ENCODE measurements at places on chromosomes 4 and X.

DNA sequence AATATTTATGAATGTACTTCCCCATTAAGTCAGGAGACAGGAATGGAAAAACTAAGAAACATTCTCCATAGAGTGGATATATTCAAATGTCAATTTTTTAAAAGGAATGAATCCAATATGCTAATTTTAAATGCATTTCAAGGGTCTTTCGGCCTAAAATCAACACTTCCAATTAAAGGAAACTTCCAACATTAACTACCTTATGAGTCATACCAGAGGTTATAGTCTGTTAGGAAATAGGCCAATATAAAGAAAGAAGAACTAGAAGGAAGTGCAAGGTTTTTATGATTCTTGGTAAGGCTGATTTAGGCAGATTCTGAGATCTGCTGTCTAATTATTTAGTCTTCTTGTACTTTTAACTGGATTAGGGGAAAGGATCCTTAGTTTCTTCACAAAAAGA lies 260.1 kb upstream of the EDNRA start:
- no peak for DNase-seq

DNA sequence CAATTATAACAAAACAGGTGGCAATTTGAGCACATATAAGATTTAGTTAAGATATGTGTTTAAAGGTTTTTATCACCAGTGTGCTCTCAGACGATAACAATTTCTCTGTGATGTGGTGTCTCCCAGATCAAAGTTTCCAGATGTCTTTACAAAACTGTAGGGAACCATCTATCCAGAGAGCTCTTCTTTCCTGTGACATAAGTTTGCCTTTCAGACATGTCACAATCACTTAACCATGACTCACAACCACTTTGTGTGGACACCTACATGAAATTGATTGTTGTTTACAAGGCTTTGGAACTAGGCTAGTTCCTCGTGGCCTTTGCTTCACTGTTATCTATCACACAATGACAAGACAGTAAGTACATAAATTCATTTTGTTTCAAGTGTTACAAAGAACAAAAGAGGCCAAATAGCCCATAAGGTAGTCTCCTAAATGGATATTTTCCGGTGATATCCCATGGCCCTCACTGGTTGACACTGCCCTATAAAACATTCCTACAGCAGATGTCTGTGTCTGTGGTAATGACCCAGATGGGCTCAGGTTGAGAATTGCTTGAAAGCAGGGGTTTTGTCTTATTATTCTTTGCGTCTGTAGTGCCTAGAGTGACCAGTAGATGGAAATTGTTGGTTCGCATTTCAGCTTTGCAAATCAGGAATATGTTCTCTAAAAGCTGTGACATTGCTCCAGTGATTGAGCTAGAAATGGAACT lies 297.8 kb upstream of the FAM241A start:
- DNase-seq, result no peak

DNA sequence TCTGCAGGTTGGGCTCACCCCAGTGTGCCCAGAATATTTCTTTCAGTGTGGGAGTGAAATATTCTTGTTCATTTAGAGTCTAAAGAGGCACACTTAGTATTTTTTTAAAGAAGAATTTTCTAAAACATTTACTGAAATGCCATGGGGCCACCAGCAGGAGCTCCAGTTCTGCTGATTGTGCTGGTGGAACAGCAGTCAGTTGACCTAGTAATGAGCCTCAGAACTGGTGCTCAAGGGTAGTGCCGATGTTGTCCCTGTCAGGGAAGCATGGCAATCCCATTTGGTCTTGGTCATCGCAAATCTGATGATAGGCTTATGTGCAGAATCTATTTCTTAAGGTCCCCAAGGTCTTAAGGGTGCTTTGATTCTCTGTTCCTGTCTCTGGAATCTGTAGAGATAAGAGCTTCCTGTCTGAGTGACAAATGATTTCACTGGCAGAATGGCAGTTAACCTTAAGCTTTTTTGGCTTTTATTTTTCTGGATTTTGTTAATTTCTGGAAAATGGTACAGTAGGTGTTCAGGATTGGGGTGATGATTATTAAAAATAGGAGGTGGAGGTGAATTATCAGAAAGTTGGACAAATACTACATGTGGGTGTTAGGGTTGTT lies 31.3 kb downstream of the JADE1 start:
- no peak for DNase-seq

DNA sequence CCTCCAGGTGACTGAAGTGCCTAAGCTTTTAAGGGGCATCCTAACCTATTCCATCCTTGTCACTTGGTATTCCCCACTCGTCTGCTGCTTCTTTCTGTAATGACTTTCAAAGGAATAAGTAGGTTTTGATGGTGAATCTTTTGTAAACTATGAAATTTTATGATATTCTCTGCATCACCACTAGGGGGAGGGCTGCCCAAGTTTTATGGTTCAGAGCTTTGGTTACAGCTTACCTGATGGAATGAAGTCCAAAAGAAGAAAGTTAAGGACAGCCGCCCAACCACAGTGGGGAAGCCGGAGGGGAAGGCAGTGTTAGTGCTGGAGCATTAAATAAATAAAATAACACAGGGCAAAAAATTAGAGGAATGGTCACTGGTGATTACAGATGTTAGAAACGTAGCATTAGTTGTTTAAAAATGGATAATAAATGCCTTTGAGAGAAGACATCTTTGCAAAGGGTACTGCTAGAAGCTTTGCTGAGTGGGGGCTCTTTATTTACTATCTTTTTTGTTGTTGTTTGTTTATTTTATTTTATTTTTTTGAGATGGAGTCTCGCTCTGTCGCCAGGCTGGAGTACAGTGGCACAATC lies 204.9 kb downstream of the GBA3 start:
- DNase-seq, result no peak

GRCh38 chr4:140227286-140227685 lies 73.3 kb upstream of the MAML3 start:
- DNase-seq, result no peak

DNA sequence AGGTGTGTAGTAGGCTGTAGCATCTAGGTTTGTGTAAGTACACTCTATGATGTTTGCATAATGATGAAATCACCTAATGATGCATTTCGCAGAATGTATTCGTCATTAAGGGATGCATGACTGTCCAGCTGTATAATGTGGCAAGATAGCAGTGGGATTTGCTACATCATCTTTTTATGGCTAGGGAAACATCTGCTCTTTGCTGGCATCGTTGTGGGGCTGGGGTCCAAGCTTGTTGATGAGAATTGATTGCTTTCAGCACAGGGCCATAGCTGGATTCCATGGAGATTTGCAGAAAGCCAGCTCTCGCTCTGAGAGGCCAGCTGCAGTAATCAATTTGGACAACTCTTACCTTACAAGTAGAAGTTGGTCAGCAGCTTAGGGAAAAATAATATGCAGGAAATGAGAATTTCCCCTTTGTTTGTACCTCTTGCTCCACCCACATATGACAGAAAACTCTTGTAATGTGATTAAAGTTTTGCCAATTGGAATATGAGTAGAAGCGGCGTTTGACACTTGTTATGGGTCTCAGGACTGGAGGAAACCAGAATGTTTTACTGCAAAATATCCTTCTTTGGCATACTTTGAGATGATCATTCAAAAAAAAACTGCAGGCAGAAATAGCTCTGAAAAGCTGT lies 310.5 kb downstream of the RAPGEF2 start:
- no peak for DNase-seq

GRCh38 chrX:11426712-11427452 lies 133.7 kb downstream of the AMELX start:
- no peak for DNase-seq

- DNase-seq, result no peak
These were observed 79.4 kb upstream of the TNIP3 start for GRCh38 chr4:121243485-121243884.

DNA sequence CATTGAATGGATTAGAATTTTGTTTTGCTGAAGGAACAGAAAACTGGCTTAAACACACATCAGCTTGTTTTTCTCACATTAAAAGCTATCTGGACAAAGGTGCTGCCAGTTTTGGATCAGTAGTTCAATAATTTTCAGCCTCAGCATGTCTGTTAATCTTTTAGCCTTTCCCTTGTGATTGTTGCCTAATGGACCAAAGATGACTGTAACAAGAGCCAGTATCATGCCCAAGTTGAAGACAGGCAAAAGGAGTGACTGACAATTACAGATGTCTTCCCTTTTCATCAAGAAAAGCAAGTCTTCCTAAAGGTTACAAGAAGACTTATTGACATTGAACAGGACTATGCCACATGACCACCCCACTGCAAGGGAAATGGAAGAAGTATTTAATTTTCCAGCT lies 419.7 kb downstream of the MAPK10 start:
- no peak for DNase-seq

GRCh38 chr4:164529058-164529457 lies 224.9 kb upstream of the SMIM31 start:
- DNase-seq, result no peak
